ENCODE measurements at places on chromosomes 4 and X.

GRCh38 chr4:44738615-44739014 lies 12.3 kb upstream of the GNPDA2 start:
- DNase-seq: peak; percentile 21

- peak; percentile 64 for DNase-seq
These were observed 1.9 kb downstream of the UBE2D3 start for GRCh38 chr4:102825261-102826091.

GRCh38 chrX:43166874-43167273 lies 388.9 kb upstream of the PPP1R2C start:
- DNase-seq: no peak

GRCh38 chrX:94961730-94962129 lies 1287.7 kb downstream of the FAM133A start:
- no peak for DNase-seq

DNA sequence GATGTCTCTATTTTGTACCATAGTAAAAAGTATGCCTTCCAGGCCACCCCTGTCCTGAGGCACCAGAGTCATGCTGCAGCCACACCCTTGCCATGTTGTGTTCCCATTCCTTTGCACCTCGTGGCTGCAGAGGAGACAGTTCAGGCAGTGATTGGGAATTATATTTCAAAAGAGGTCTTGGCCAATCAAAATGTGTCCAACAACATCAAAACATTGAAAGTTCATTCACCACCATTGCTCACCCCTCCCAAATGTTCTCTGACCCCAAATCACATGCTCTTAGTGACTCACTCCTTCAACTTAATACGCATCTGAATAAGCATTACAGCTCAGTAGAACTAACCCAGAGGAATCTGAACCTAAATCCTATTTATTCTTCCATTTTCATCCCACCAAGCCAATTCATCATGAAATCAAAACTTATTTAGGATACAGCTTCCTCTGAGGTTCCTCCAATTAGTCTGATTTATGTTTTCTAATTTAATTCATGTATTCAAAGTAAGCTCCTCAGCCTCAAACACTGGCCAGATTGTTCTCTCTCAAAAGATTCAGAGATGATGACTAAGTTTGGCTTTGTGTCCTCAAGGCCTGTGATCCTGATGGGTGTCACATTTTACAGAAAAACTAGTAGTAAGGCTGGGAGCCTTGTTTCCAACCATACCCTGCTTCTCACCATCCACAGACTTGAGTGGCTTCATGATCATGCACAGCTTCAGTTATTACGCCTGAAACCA lies 323.2 kb upstream of the INTU start:
- DNase-seq: no peak

DNA sequence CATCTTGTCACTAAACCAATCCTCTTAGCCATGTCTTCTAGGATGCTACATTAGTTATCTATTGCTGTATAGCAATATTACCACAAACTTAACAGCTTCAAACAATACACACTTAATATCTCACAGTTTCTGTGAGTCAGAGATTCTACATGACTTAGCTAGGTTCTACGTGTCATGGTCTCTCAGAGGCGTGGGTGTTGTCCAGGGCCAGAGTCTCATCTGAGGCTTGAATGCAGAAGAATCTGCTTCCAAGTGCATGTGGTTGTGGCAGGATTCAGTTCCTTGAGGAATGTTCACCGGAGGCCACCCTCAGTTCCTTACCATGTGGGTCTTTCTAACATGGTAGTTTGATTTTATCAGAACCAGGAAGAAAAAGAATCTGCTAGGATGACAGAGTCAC lies 26.4 kb downstream of the PPP1R2C start:
- no peak for DNase-seq

DNA sequence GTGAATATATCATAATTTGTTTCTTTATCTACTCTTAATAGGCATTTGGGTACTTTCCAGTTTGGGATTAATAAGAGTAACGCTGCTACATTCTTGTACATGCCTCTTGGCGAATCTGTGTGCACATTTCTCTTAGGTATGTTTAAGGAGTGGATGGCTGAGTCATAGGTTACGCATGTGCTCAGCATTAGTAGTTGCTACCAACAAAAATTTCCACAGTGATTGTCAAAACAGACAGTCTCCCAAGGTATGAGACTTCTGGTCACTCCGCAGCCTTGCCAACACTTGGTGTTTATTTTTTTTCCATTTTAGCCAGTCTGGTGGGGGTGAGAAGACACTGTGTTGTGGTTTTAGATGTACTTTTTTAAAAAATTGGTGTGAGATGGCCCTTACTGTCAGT lies 44.6 kb downstream of the FGFBP1 start:
- no peak for DNase-seq

- DNase-seq: no peak
These were observed 187.8 kb upstream of the MBNL3 start for GRCh38 chrX:132676561-132677186.

GRCh38 chrX:144494074-144494473 lies 610.2 kb downstream of the UBE2NL start:
- DNase-seq: no peak

DNA sequence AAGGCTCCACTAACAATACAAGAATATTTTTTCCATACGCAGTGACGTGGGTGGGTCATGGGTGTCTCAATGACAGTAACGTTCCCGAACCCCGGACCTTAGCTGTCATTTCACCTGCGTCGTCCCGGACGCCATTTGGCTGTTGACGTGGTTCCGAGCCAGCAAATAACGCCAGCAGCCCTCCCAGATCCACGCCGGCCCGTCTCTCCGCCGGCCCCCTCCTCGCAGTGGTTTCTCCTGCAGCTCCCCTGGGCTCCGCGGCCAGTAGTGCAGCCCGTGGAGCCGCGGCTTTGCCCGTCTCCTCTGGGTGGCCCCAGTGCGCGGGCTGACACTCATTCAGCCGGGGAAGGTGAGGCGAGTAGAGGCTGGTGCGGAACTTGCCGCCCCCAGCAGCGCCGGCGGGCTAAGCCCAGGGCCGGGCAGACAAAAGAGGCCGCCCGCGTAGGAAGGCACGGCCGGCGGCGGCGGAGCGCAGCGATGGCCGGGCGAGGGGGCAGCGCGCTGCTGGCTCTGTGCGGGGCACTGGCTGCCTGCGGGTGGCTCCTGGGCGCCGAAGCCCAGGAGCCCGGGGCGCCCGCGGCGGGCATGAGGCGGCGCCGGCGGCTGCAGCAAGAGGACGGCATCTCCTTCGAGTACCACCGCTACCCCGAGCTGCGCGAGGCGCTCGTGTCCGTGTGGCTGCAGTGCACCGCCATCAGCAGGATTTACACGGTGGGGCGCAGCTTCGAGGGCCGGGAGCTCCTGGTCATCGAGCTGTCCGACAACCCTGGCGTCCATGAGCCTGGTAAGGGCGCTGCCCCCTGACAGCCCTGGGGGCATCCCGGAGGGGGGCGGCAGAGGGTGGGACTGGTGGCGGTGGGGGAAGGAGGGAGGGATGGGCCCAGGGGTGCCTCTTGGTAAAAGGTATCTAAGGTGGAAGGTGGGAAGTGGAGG lies at the start of gene CPE:
CPE (plus strand) TSS at position 264 of the 933 bp plus-strand sequence; CDS start at position 478, 214 bp downstream.
- no peak for DNase-seq

DNA sequence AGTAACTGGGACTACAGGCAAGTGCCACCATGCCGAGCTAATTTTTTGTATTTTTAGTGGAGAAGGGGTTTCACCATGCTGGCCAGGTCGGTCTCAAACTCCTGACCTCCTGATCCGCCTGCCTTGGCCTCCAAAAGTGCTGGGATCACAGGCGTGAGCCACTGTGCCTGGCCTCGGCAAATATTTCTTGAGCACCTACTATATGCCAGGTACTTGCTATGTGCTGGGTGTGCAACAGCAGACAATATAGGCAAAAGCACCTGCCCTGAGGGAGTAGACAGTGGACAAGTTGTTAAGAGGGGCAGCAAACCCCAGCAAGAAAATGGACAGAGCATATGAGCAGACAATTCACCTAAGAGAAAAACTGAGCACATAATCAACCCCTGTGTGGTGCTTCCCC lies 51.0 kb upstream of the CDKN2AIP start:
- no peak for DNase-seq

- DNase-seq: no peak
These were observed 53.1 kb downstream of the NAA11 start for GRCh38 chr4:79272761-79273160.

GRCh38 chrX:38701073-38701472 lies 100.2 kb upstream of the MID1IP1 start:
- DNase-seq: no peak

DNA sequence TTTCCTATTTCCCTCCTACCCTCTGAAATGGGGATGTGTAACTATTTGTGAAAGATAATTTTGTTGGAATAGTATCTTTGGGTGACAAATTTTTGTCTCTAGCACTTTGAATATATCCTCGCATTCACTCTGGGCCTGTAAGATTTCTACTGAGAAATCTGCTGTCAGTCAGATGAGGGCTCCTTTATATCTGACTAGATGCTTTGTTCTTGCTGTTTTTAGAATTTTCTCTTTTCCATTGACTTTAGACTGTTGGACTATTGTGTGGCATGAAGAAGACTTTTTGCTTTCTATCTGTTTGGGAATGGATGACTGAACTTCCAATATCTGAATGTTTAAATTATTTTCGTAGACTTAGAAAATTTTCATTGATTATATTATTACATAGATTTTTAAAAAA lies 54.2 kb upstream of the GRID2 start:
- DNase-seq: no peak

GRCh38 chr4:13445841-13446790 lies 38.0 kb downstream of the RAB28 start:
- no peak for DNase-seq

DNA sequence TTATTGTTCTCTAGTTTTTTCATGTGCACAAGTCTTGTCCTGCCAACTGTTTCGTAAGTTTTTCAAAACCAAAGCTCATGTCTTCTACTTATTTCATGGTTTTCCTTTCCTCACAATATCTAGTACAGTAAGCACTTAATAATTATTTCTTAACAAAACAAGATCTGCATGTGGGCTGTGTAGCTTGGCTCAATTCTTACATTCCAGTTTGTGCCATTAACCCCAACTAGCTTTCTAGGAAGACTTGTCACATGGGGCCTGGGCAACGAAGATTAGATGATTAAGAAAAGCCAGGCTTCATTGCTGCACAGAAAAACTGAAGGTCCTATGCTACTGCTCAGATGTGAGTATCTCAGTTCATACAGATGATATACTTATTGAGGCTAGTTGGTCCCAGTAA lies 155.3 kb upstream of the TEX13A start:
- DNase-seq: no peak

- no peak for DNase-seq
These were observed 3.5 kb downstream of the GPR34 start for GRCh38 chrX:41692162-41692749.

DNA sequence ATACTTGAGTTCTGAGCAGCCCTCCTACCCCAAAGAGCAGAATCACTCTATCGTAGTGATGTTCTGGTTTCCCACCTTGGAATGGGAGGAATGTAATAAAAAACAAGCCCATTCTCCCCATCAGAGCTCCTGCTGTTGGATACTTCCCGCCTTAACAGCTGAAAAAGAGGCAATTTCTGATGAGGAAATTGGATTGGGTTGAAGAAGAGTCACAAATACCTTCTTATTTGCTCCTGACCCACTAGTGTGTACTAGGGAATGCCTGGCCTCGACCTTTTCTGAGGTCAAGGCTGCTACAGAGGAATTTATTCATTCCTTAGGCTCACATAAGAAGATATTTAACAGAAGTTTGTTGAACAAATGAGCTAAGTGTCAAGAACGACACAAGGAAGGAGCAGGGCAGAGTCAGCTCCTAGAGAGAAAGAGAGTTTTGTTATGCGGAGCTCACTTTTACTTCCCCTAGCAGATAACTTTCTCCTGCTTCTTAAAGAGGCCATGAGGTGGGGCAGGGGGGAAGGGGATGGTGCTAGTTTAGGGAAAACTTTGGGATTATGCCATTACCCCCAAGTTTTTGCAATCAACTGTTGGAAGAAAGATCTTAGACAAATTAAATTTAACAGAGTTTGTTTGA lies 273.8 kb upstream of the CLNK start:
- DNase-seq: no peak

DNA sequence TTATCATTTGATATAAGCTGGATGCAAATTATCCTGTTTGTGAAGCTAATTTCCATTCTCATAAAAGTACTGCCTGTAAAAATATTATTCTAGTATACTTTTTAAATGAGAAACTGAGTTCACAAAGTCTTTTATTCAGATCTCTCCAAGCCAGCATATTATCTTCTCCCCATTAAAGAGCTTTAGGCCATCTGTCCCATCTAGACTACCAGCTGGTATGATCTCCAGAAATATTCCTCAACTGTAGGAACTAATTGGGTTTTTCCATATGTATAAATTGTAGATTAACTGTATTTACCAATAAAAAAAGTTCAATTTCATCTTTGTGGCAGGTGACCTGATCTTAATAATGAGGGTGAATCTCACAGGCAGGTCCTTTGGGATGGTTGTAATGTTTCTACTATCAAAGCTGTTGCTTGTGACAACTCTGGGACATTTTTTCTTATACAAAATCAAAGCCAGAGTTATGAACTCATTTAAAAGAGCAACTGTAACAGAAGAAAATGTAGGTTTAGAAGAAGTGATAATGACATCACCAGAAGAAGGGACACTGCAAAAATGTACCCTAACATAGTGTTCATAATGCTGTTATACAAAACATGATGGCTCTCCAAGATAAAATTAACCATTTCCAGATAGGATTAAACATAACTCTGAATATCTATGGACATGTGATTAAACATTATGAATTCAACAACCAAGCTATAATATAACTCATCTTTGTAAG lies 132.8 kb downstream of the KCNIP4 start:
- no peak for DNase-seq

- no peak for DNase-seq
These were observed 6.1 kb downstream of the TMEM192 start for GRCh38 chr4:165106518-165106917.

DNA sequence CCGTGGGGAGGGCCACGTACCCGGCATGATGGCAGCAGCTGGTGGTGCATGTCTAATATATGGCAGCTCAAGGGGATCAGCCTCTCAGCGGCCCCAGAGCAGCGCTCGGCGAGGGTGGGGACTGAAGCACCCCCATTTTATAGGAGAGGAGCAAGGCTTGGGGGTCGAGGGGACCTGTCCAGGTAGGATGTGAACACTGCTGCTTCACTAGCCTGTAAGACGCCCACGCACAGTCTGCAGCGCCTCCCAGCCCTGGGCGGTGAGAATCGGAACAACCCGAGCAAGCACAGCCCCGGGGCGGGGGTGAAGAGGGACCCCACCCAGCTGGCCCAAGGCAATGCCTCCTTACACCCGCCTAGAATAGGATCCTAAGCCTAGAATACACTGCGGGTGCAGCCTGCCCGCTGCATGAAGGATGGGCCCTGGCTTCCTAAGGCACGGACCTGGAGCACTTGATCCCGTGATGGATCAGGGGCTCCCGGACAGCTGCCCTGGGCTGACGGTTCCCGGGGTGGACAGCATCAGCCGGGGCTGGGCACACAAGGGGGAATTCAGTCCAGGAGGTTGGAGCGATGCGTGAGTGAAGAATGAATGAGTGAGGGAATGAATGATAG lies 17.6 kb downstream of the ADRA2C start:
- DNase-seq: peak; percentile 14

GRCh38 chr4:15198070-15198727 lies 195.9 kb downstream of the CPEB2 start:
- no peak for DNase-seq

GRCh38 chr4:152689615-152690501 lies 10.1 kb upstream of the TMEM154 start:
- DNase-seq: no peak

GRCh38 chr4:17966312-17966711 lies 55.2 kb downstream of the LCORL start:
- DNase-seq: no peak

- no peak for DNase-seq
These were observed 40.1 kb downstream of the PRIMPOL start for GRCh38 chr4:184689681-184690080.
